Left lobe of liver (tissue), 2 donors: ENCODE measurements at places on chromosomes 4 and X. TPM values are rescaled to one million over a fixed set of nuclear protein-coding genes. Genes with fewer than 3 reads are reported as not detected.

GRCh38 chr4:3201718-3202702 is 46.9 kb upstream of the MSANTD1 start:
- peak; percentile 41 for DNase-seq

DNA sequence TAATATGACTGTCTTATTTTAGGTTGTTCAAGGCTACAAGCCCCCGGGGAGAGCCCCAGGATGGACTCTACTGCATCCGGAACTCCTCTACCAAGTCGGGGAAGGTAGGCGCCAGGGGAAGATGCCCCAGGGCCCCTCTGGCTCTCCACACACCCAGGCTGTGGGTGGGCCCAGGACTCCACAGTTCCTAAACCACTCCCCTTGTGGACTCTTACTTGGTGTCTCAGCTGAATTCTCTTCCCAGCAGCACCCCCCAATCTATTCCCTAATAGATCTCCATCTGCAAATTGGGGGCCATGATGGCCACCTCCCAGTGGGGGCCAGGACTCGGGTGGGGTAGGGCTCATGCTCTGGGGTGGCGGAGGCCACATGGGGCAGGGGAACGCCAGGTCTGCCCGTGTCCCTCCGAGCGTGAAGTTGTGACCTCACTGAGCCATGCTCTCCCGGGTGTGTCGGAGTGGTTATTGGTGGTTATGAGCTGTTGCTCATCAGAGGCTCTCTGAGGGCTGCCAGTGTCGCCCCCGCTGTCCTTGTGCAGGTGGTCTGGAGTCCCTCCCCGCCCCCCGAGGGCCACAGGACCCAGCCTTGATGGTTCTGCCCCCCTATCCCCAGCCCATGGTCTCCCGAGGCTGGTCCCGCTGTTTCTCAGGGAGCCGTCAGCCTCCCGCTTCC is 11.2 kb upstream of the ADD1 start:
- DNase-seq: peak; percentile 42

DNA sequence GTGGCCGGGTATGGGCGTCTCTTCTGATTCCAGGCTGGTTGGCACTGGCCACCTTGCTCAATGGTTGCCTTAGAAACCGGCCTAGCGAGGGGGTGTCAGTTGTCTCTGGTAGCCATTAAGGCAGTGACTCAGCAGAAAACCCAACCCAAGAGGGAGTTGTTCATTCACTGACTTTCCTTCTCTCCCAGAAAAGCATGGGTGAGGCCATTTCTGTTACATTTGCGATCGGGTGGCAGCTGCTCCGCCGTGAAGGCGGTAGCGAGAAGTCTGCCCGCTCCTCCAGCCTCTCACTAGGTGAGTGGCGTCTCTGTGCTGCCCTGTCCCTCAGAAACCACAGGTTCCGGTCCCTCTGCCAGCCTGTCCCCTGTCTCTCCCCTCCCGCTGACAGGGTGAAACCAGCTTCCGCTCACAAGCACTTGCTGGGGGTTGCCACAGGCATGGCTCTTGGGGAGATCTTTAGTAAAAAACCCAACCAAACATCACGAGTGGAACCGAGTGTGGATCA is 17.4 kb downstream of the IRAK1 start:
- no peak for DNase-seq

DNA sequence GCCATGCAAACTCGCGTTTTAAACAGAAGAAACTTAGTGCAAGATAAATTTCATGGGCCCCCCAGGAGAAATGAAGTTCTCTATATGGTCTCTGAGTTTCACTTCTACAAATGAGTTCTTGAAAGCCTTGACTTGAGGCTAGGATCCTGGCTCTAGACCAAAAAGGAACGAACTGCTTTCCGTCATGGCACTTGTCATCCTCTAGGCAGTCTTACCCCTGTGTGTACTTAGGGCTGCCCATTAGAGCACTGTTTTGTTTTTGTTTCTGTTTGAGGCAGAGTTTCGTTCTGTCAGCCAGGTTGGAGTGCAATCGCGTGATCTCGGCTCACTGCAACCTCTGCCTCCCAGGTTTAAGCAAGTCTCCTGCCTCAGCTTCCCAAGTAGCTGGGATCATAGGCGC is 29.0 kb downstream of the RNF4 start:
- no peak for DNase-seq

- no peak for DNase-seq
Measured at GRCh38 chr4:170090352-170091052, 746 bp upstream of the AADAT start.

DNA sequence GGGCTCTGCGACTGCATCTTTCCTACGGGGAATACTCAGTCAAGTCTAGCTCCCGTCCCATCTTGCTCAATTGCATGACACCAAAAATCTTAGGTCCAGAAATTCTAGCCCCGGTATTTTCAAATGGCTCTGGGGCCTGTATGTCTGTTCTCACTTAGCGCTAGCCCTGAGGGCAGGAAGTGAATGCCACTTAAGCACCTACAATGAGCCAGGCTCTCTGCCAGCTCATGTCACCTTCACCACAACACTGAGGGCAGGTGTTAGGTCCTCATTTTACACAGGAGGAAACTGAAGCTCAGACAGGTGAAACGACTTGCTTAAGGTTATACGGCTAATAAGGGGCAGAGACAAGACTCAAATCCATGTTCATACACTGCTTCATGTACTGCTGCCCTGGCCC is 282.8 kb downstream of the PPP1R2C start:
- DNase-seq: no peak

DNA sequence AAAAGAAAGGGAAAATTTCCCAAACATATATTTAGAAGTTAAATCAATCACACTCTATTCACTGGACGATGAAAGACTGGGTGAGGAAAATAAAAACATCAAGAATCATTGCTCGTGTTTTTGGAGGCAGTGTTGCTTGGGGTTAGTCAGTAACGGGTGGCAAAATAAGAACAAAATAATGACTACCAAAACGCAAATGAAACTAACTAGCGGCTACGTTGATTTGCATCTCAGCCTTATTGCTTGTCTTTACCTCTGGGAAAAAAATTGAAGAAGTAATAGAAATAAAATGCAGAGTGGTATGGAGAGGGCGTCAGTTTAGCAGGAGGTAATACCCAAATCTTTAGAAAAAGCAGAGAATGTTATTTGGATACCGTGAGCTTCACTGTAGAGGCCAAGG is 86.4 kb upstream of the SORBS2 start:
- DNase-seq: no peak

GRCh38 chr4:116132946-116133345 is 952.4 kb downstream of the TRAM1L1 start:
- no peak for DNase-seq

DNA sequence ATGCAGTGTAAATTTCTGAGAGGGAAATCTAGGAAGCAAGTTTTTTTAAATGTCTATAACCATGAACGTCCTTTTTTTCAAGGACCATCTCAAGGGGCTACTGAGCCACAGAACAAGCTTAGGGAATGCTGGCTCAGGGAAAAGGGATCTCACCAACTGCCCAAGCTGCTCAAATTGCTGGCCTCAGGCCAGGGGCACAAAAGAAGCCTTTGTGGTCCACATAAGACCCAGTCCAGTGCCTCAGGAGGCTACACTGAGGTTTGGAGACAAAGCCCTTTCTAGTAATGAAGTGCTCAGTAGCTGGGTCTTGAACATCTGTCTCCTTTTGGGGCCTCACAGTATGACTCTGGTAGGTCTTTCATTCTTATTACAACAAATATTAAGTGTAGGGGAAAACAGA is 305.5 kb downstream of the RAB28 start:
- DNase-seq: no peak

DNA sequence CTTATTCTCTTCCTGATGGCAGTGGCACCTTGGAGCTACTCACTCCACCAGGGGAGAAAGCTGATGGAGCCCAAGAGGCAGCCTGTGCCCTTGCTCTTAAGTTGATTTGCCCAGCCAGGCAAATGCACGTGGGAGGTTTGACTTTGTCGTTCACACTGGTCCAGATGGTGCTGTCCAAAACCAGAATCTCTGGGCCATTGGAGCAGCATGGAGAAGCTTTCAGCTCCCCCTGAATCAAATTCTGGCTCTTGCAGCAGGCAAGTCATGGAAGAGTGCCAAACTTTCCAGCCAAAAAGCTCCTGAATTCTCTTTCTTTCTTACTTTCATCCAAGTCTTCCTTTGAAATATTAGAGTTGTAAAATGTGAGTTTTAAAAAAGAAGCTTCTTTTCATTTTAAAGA is 970.4 kb downstream of the RPA4 start:
- no peak for DNase-seq

DNA sequence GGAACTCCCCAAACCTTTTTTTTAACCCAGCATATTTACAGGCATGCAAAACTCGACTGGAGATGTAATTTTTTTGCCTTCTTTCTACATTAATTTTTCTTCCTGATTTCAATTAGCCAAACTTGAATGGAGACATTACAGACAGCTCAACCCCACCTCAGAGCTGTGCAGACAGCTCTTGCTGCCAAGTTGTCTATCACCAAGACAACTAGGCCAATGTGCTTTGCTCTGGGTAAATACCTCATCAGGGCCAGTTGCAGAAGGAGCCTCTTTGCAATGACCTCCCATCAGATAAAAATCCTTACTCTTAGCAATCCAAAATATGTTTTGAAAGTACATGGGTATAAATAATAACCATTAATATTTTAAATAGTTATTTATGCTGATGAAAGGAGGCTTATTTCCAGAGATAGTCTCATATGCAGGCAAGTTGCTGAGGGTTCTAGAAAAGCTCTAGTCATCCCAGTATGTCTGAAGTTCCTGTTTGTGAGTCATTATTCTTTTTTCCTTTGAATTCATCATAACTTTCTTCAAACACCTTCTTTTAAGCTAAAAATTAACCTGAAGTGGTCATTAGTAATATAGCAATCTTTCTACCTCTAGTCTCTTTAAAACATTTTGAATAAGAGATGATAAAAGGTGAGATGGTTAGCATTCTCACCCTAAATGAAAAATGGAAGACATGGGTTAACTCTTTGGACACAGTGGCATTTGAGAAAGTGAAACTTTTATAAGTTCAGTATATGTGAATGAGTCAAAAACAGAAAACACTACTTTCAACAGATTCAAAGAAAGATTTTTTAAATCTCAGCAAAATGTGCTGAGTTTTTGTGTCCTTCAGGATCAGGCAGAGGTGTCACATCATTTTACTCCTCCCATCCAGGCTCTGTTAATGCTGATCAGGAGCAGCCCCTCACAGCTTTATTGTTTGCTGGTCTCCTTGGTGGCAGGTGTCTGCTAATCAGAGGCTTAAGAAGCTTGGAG is 475.5 kb upstream of the FGF16 start:
- no peak for DNase-seq

- no peak for DNase-seq
Measured at GRCh38 chr4:72136429-72136828, 104.6 kb downstream of the NPFFR2 start.

GRCh38 chr4:17092736-17093437 is 194.4 kb upstream of the LDB2 start:
- no peak for DNase-seq

DNA sequence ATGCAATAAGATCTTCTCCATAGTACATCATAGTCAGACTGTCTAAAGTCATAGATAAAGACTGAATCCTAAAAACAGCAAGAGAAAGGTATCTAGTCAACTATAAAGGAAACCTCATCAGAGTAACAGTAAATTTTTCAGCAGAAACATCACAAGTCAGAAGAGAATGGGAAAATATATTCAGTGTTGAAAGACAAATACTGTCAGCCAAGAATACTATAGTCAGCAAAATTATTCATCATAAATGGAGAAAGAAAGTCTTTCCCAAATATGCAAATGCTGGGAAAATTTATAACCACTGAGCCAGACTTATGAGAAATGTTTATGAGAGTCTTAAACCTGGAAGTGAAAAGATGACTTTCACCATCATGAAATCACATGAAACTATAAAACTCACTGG is 136.7 kb downstream of the KDR start:
- DNase-seq: no peak

GRCh38 chr4:86218746-86219473 is 140.9 kb downstream of the MAPK10 start:
- DNase-seq: no peak

- peak; percentile 100 for DNase-seq
Measured at GRCh38 chr4:7067452-7068278, at the start of gene GRPEL1. GRPEL1 (minus strand) TSS chr4:7068064; CDS start chr4:7068032, 32 bp downstream.

DNA sequence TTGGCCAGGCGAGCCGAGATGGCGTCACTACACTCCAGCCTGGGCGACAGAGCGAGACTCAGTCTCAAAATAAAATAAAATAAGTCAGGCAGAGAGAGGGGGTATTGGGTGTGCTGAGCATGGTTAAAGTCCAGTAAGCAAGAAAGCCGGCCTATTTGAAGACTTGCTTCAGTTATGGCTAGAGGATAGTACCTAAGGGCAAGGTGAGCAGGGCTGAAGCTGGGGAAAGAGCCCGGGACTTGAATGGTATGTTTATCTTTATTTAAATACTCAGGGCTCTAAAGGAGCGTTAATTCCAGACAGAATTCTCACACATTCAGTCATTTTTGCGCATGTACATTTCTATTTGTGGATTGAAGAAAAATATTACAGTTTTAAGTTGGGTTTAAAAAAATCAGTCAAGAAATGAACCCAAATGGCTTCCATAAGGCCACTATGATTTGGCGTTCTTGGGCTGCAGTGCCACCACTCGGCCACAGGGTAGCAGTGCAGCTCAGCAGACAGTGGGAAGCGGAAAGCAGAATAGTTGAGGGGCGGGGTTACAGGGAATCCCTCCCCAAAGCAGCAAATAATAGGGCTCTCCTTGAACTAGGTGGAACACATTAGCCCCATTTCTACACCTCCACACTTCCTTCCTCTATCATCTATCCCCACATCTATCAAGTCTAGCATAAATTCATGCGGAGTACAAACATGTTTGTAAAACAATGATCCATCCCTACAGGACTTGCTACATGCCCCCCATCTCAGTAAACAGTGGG is 37.2 kb upstream of the SH3D19 start:
- peak; percentile 85 for DNase-seq

DNA sequence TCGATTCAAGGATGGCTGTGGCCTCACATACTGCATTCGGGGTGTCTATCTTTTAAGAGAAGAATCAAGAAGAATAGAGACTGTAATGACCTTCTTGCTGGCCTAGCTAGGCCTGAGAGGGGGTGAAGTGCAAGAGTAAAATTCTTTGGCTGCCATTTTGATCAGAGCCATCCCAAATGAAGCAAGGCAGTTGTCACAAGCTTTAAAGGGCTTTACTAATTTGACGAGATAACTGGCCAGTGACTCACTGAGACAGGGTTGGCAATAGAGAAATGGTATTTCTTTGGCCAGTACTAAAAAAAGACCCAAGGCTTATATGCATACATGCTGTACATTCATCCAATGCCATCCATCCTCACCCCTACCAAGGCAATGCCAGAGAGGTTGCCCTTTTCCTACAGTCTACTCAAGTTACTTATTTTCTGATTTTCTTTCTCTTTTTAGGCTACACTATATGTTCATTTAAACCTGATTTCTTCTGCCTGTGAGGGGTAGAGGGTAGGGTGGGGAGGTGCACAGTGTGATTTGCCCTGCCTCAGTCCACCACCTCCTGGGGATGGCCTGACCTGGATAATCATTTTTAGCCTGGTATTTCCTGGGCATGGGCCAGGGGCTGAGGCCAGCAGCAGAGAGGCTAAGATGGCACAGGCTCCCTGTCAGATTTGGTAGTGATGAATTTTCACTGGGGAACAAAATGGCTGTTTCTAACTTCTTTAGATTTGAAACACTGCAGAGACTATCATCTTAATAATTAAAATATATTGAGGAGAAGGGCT is 32.2 kb downstream of the ATG4A start:
- DNase-seq: no peak

The MAGEA12 gene
- not detected for total RNA-seq

The NIPAL1 gene
- 11.6 TPM for total RNA-seq

The MAGEE1 gene
- total RNA-seq: 0.18 TPM

The STK26 gene
- 3.2 TPM for total RNA-seq

The PRDM5 gene
- 0.23 TPM for total RNA-seq

The GCNA gene
- 0.83 TPM for total RNA-seq

The EIF4E gene
- 29.5 TPM for total RNA-seq

The UGT2B15 gene
- total RNA-seq: 111 TPM

The DCAF12L1 gene
- not detected for total RNA-seq

The UGT2B7 gene
- total RNA-seq: 218 TPM

The NUDT10 gene
- total RNA-seq: 0.20 TPM

The TMSB15A gene
- not detected for total RNA-seq
